ENCODE measurements at places on chromosomes 5 and 9.

- DNase-seq = no peak
These were observed 112.8 kb upstream of the BOD1 start for GRCh38 chr5:173729079-173729765.

DNA sequence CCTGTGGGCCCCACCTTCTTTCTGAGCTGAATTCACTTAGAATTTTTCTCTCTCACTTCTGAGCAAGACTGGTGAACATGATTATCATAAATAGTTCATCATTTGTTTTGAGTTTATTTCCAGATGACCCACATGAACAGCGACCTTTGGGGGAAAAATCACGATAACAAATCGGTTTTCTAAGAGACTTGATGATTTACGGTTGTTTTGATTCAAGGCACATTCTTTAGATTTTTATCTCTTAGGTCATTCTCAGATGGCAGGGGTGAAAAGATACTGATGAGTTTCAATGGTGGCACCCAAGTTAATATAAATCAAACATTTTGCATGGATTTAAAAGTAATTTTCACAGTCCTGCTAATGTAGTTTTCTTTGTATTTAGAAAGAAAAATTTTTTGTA lies 95.1 kb downstream of the DMXL1 start:
- no peak for DNase-seq

DNA sequence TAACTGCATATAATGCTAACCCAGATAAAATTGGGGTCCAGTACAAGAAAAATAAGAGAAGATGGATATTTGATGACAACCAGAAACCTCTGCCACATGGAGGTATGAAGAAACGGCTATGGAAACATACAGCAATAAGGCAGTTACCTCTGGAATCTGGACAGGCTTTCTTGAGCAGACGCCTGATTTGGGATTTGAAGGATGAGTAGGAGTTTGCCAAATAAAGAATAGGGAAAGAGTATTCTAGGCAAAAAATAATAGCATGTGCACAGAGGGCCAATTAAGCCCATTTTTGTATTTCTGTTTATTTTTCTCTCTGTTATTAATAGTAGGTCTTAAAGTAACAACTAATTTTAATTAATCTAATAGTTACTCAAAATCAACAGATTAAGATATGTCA lies 144.9 kb downstream of the ADAMTSL1 start:
- DNase-seq = no peak

- DNase-seq = peak; percentile 53
These were observed 46.1 kb downstream of the PTTG1 start for GRCh38 chr5:160467555-160468362.

GRCh38 chr5:152638996-152639552 lies 234.0 kb upstream of the NMUR2 start:
- no peak for DNase-seq

GRCh38 chr5:64861281-64861680 lies 92.6 kb downstream of the CWC27 start:
- no peak for DNase-seq

GRCh38 chr5:18102733-18103132 lies 468.5 kb downstream of the TAF11L14 start:
- DNase-seq = no peak

DNA sequence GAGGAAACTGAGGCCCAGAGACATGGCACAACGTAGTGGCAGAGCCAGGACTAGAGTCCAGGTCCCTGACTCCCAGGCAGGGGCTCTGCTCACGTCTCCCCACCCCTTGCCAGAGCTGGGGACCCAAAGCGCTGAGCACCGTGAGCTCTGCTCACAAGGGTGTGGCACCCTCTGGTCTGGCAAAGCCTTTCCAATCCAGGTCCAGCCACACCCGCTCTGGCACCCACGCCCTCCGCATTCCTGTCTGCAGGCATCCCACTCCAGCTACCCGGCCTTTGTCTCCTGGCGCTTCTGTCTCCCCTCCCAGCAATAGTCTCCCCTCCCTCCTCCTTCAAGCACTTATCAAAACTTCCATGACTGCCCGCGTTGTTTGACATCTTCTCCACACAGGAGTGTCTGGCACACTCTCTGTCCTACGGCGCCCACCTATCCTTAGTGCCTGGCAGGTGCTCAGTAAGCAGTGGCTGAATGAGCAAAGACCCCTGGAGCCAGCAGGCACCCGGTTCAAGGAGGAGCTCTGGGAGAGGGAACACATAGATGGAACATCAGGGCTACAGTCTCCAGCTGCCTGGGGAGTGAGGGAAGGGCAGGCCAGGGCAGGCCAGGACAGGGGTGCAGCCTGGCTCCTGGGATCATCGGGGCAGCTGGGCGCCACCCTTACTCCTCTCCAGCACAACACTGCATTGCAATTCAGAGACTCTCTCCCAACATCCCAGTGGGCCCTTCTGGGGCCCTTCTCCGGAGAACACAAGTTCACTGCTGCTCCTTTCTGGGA lies 12.0 kb downstream of the HIGD2A start:
- no peak for DNase-seq

DNA sequence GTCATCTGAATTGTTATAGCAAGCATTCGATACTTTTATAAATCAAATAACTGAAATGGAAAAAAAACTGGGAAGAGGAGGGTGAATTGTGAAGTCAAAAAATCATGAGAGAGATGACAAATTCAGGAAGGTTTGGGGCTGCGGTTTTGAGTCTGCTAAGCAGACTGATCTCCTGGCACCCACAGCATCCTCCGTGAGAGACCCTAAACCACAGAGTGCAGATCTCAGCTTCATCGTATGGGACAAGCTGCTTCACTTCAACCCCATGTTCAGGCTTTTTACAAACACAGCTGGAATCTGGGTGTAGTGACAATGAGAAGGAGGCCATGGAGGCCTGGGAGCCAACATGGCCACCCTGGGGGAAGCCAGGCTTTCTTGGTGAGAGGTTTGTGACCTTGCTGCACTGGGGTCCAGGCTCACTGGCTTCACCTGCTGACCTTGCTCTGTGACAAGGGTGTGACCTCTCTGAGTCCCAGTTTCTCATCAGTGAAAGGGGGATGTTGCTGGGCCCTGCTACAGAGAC lies 19.4 kb downstream of the USP20 start:
- DNase-seq = no peak

- no peak for DNase-seq
These were observed 1633.8 kb downstream of the MAT2B start for GRCh38 chr5:165139262-165139661.

DNA sequence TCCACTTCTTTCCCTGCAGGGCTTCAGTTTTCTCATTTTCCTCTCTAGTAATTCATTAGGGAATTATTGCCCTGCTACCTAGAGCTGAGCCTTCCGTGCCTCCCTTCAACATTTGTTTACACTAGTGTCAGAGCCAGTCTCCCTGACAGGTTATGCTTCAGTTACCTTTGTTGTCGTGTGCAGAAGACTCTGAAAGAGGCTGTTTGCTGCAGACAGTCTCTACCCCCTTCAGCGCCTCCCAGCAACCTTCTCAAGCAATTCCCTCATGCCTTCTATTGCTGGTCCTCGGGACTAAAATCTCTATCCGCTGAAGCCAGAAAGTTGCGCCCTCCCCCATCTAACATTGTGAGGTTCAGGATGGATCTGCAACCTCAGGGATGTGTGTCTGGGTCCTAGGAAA lies 12.8 kb downstream of the RALGPS1 start:
- no peak for DNase-seq

GRCh38 chr5:151627650-151628049 lies 36.5 kb upstream of the FAT2 start:
- no peak for DNase-seq

- no peak for DNase-seq
These were observed 66.0 kb upstream of the GNA14 start for GRCh38 chr9:77714077-77714549.

DNA sequence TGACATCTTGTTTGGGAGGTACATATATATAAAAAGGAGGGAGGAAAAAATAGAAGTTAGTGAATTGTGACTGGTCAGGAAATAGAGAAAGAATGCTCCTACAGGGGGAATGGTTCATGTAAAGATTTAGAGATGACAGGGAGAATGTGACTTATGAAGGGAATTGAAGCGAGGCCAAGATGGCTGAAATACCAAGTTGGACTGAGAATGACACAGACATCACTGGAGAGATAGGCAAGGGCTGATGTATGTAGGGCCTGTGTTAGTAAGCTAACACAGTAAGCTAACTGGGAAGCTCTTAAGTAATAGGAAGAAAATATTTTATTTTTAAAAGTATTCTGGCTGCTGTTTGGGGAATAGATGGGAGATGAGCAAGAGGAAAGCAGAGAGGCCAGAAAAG lies 286.3 kb downstream of the NNT start:
- DNase-seq = no peak

GRCh38 chr5:160129841-160130240 lies 10.6 kb upstream of the PWWP2A start:
- DNase-seq = no peak

DNA sequence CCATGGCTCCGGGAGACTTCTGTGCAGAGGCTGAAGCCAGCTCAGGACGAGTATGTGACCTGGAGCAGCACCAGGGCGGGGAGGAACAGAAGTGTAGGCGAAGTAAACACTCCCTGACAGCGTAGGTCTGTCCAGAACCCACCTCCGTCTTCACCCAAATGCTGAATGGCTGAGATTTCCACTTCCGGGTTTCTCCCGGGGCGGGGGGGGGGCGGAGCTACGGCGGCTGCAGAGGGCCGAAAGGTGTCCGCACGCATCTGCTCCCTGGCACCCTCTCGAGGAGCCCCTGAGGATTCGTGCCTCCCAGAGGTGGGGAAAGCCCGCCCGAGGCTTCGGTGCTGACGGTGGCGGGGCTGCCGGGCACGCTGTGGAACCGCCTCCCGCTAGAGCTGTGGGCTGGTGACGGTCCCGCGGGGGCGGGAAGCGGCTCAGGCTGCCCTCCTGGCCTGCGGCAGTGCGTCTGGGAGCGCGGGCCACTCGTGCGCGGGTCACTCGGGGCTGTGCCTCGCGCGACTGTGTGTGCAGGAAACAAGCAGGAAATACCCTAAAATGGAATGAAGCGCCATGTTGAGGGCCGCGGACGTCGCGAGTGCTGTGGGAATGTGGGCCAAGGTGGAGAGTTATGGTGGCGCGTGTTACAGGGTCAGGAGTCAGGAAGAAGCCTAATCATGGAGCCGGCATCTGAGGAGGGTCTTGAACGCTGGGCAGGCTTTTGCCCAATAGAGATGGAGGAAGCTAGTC lies 1425.4 kb downstream of the FOXD4L5 start:
- DNase-seq = no peak

DNA sequence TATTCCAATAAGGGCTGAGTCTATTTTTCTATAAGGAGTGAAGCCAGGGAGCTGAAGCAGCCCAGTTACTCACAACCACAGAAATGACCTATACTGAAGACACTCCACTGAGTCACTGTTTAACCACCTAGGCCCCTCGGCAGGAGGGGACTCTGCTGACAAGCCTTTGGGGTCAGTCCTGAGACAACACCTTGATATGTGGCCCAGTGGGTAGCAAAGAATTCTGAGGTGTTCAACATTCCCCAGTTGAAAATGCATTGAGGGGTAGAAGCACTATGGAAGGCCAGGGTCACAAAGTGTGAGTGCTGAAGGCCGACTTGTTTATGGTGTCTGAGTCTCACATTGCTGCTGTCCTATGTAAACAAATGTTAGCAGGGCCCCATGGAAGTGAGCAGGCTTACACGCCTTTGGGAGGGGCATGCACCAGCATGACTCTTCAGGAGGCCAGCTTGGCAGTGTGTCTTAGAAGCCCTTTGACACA lies 112.6 kb upstream of the NFIL3 start:
- DNase-seq = no peak

GRCh38 chr9:96646081-96646991 lies 8.8 kb downstream of the PRXL2C start:
- DNase-seq = no peak

GRCh38 chr9:14014218-14014617 lies 299.7 kb downstream of the NFIB start:
- DNase-seq = no peak

DNA sequence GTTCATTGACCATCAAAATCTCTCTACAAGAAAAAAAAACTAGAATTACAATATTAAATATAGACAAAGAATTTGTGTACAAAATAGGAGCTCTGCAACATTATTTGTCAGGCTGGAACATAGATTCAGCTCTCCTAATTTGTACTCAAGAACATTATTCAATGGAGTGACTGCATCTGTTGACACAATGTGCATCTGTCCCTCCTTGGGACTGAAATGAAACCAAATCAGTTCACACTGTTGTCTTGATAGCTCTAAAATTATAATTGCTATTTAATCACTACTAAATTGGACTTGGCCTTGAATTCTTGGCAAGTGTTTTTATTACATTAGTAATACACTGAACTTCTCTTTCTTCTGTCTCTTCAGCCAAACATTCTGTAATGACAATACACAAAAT lies 47.7 kb downstream of the FTMT start:
- no peak for DNase-seq

- DNase-seq = no peak
These were observed 41.5 kb downstream of the CXXC5 start for GRCh38 chr5:139689631-139690063.

- DNase-seq = no peak
These were observed 45.0 kb upstream of the PRR16 start for GRCh38 chr5:120419127-120419526.

GRCh38 chr9:16871336-16872151 lies 1.1 kb upstream of the BNC2 start:
- DNase-seq = no peak

- no peak for DNase-seq
These were observed 11.1 kb downstream of the C5orf47 start for GRCh38 chr5:174000076-174000475.

GRCh38 chr9:2785060-2785950 lies 58.6 kb downstream of the PUM3 start:
- no peak for DNase-seq

- DNase-seq = no peak
These were observed 57.6 kb downstream of the ADAMTS2 start for GRCh38 chr5:179287631-179288030.

DNA sequence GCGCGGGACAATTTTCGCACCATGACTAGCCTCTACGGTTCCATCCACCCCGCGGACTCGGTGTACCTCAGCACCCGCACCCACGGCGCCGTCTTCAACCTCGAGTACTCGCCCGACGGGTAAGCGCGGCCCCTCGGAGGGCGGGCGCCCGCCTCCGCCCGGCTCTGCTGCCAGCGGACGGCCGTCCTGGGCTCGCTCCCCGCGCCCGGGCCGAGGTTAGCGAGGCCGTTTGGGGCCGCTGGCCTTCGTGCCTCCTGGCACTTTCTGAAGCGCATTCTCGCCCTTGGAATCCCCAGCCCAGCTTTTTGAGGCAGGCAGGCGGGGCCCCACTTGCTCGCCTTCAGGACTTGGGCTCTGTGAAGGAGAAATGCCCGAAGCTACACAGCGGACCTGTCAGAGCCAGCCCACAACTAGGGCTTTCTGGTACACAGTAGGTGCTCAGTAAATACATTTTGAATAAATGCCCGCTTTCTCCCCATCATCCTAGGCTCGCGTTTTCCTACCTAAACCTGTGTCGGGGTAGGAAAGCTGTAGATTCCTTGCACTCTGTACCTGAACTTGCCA lies 772 bp downstream of the DCAF10 start:
- DNase-seq = no peak

GRCh38 chr9:18394847-18395351 lies 79.1 kb upstream of the ADAMTSL1 start:
- DNase-seq = no peak
